ENCODE measurements at places on chromosomes 16 and 17.

GRCh38 chr17:81453076-81453475, 57.8 kb downstream of the BAHCC1 start:
- peak; percentile 62 for DNase-seq

GRCh38 chr17:43733956-43734355, 24.6 kb downstream of the SOST start:
- DNase-seq: no peak

- no peak for DNase-seq
These were observed 222.6 kb upstream of the FOXF1 start for GRCh38 chr16:86287664-86288201.

- no peak for DNase-seq
These were observed 34.9 kb upstream of the SSTR5 start for GRCh38 chr16:1037394-1038257.

DNA sequence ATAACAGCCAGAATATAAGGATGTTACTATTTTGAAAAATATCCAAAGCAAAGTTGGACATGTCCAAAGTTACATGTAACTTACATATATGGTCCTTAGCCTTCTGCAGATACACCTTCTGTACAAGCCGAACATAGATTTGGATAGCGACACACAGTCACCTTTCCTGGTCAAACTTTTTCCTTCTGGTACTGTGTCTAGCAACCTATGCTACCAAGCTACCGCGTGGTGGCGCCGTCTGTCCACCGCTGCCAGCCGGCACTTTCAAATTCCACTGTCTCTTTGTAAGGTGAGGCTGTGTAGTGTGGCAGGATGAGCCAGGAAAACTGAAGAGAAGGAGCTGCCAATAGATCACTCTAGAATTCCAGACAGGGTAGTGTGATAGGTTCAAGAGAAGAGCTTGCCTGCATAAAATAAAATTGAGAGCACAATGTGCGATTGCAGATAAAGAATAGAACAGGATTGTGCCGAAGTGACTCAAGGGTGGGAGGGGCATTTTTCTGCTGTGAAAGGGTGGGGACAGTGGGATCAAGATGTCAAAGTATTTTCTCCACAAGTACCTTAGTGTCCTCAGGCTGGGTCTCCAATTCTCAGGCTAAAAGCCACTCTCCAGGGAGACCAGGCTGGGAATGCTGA, 366.9 kb downstream of the SLC39A11 start:
- DNase-seq: peak; percentile 28

- DNase-seq: no peak
These were observed 18.5 kb upstream of the KCTD5 start for GRCh38 chr16:2663553-2664546.

DNA sequence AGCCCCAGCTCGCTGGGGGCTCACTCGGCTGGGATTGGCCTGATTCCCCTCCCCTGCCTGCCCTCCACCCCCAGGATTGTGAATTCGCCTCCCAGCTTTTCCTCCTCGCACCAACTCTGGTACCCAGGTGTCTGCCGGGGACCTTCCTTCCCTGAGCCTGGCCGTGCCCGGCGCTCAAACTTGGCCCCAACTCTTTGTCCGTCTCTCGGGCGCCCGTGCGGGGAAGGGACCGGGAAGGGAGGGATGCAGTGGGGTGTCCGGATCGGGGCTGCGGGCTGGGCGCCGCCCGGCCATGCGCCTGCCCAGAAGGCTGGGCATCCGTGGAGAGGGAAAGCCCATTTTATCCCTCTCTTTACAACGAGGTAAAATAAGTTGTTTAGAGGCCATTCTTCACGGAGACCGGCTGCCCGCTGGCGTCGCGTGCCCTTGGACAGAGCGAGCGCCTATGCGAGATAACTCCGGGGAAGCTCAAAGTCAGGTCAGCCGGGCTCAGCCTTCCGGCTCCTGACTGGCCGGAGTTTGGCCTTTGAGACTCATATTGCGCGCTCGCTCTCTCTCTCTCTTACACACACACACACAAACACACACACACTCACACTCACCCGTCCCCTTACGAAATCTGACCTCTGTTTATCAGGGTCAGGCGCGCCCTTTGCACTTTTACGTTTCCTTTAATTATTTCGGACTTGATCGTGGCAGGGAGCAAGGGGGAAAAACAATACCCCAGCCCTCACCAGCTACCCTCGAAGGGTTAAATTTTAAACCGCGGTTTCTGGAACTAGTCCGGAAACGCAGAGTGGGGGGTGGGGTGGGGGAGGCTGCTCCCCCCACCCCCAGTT, 774 bp upstream of the MAF start:
- no peak for DNase-seq

- DNase-seq: no peak
These were observed 9.0 kb upstream of the MYCBPAP start for GRCh38 chr17:50499270-50499669.

DNA sequence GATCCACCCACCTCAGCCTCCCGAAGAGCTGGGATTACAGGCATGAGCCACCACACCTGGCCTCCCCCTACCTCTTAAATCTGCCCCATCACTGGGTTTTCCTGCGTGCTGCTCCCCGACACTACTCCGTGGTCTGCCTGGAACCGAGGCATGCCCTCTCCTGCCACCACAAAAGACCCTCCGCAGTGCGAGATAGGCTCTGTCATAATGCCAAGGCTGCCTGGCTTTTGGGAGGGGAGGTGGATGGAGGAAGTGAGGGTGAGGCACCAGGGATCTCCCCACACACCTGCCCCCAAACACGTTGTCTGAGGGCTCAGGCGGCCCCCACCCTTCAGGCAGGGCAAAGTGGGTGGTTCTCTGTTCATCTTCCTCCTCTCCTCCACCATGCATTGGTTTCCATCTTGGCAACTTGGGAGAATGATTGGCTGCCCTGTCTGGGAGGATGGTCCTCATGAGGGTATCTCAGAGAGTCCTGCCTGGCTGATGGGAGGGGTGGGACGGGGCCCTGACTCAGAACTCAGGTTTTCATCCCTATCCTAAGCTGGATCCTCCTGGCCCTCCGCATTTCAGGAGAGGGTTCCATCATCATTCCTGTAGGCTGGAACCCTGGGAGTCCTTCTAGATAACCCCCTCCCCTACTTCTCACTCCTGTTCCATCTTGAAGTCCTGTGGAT, 23.2 kb downstream of the IGFBP4 start:
- no peak for DNase-seq

DNA sequence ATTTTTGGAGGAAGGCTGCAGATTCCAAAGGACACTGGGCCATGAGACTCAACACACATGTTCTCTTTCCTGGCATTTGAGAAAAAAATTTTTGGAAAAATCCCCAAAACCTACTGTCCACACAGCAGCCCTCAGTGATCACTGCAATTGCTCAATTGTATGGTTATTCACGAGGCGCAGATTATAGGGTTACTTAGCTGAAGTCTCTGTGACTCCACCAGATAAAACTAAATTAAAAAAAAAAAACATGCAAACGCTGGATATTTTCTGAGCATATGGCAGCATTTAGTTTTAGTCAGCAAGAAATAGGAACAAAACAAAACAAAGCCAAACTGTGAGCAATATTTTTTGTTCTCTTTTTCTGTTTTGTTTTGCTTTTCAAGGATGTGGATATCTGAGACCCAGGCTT, 83.8 kb upstream of the FAM20A start:
- no peak for DNase-seq

DNA sequence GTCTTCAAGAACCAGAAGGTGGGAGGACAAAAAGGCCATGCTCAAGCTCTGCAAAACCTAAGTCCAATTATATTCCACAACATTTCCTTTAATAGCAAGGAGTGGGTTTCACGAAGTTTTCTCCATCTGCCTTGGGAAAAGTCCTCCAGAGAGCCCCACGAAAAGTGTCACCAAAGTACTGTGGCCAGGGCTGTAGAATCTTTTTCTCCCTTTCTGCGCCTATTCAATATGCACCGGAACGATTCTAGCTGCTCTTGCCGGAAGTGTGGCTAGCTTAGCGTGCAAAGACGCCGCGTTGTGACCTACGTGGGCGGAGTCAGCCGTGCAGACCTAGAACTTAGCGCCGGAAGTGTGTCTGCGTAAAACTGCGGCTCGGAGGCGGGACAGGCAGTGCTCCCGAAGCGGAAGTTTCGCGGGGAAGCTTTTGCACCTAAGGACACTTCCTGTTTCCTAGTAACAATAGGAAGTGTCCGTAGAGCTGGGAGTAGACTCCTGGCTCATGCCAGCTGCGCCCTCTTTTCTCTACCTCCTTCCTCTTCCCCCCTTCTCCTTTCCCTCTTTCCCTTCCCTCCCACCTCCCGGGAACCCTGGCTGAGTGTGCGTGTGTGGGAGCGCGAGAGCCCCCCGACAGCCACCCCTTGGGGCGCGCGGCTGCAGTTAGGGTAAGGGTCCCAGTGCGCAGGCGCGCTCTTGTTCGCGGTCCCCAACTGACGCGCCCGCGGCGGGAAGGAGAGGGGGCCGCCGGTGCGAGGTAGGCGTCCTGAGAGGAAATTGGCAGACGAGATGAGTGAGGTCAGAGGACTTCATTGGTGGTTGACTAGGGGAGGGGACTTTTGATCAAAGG, at the start of the genes ZNF646 and ZNF668:
ZNF646 (plus strand) TSS at position 453 of the 844 bp plus-strand sequence. CDS start 1,903 bp downstream, outside the sequence.
ZNF668 (minus strand) TSS at position 271 of the 844 bp plus-strand sequence. CDS start 9,781 bp downstream, outside the sequence.
- peak; percentile 85 for DNase-seq

- no peak for DNase-seq
These were observed 37.9 kb upstream of the ABCA9 start for GRCh38 chr17:69098625-69099024.

DNA sequence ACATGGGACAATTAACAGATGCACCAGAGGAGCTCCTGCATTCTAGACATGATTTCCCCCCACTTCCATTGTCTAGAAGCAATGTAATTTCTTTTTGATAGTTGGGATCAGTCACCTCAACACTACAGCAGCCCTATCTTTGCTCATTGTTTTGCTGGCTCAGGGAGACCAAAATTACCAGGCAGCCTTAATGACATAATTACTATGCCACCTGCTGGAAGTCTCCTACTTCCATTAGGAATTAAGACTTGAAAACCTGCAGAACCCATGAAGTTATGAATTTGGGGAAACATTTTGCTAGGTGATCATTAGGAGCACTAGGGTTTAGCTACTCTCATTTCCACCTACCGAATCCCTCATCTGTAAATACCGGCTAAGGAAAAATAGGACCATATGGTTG, 312.0 kb upstream of the CA10 start:
- DNase-seq: no peak

- DNase-seq: no peak
These were observed 237.1 kb upstream of the DYNLRB2 start for GRCh38 chr16:80303691-80304090.

- DNase-seq: no peak
These were observed 209.4 kb upstream of the GSE1 start for GRCh38 chr16:85403693-85404092.

GRCh38 chr17:49779739-49780231, 8.7 kb upstream of the KAT7 start:
- no peak for DNase-seq

DNA sequence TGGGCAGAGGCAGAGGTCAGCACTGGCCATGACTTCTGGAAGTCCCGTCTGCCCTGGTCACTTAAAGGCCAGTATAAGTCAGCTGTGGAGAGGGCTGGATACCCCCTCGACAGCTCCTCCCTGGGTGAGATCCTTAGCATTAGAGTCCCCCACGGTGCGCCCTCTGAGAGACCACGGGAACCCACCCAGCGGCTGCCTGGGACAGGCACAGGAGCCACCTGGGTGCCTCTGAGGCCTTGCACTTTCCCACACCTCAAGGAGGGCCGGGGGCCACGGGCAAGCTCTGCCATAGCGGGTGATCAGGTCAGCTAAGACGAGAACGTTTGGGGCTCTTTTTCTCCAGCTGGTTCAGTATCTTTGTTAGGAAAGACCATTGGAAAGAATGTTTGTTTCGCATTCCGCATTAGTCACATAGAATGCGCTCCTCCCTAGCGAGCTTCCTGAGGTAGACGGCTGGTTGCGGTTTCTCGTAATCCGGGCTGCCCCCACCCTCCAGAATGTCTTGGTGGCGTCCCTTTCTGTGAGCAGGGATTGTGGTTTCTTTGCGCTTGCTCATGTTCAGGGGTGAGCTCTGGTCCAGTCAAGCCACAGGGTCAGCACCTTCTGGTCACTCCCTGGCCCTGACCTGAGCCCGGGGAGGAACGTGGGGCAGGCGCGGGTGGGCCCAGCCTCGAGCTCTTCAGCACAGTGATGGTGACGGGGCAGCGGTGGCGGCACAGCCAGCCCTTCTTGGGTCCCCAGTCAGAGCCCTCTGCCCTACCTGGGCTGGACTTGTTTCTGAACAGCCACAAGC, 25.2 kb downstream of the NME3 start:
- DNase-seq: no peak
